ENCODE measurements at places on chromosomes 12 and 14.

GRCh38 chr12:98509063-98509462 is 6.3 kb upstream of the TMPO start:
- no peak for DNase-seq

DNA sequence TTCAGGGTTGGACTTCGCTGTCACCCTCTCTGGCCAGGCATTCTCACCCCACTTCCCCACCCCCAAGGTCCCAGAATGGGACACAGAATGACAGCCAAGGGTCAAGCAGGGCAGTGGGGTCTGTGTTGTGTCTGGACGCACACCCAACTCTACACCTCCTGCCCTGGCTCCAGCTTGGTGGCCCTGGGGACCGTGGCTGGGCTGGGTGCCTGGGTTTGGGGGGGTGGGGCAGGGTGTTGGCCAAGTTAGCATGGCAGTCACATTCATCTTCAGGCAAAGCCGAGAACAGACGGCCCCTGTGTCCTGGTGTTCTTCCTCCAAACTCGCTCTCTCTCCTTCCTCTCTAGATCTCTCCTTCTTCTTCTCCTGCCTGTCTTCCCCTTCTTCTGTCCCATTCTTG is 5.6 kb downstream of the LRP1 start:
- no peak for DNase-seq

GRCh38 chr12:16027002-16027401 is 115.9 kb downstream of the DERA start:
- no peak for DNase-seq

DNA sequence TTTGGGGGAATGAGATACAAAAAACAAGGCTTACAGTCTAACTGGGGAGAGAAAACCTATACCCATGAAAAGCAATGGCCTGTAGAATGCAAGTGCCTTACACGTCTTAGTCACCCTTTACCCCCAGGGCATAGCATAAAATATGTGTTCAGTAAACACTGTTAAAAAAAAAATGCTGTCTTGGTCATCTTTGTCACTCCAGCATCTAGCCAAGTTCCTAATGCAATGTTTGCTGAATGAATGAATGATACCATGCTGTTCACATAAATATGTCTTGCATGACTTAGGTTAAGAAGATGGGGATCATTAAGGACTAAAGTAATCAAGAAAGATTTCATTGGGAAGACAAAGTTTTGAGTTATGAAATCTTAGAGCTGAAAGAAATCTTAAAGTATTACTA is 38.5 kb downstream of the PPP2R5E start:
- DNase-seq: no peak

GRCh38 chr14:96519970-96520369 is 17.8 kb downstream of the PAPOLA start:
- DNase-seq: no peak

GRCh38 chr12:50580436-50580835 is 75.7 kb downstream of the DIP2B start:
- DNase-seq: no peak

DNA sequence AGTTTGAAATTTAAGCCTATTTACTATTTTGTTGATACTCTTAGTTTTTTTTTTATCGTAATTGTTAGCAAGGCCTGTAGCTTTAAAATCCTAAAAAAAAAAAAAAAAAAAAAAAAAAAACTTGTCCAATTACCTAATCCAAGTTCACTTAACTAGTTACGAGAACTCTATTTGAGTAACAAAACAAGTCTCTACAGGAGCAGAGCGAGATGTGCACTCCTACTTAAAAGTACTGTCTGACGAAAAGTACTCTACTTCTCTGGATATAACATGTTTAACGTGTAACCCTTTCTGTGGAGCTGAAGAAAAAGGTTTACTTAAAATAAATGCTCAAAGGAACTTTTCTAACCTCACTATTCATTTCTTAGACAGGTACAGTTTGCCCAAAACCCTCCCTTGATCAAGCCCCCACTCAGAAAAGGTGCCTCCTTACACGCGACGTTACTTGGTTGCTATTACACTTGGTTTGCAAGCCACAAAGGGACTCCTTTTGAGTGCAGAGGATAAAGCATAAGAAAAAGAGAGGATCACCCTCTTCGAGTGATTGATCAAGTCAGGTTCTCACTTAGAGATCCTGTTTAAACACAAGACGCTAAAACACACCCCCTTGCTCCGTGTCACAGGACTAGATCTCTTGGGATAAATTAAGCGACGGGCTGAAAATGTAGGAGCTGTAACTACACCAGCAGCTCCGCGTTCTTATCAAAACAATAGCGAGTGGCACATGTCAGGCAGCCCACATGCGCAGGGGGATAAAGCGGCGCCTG is 2.2 kb downstream of the BAZ1A start:
- DNase-seq: peak; percentile 38

DNA sequence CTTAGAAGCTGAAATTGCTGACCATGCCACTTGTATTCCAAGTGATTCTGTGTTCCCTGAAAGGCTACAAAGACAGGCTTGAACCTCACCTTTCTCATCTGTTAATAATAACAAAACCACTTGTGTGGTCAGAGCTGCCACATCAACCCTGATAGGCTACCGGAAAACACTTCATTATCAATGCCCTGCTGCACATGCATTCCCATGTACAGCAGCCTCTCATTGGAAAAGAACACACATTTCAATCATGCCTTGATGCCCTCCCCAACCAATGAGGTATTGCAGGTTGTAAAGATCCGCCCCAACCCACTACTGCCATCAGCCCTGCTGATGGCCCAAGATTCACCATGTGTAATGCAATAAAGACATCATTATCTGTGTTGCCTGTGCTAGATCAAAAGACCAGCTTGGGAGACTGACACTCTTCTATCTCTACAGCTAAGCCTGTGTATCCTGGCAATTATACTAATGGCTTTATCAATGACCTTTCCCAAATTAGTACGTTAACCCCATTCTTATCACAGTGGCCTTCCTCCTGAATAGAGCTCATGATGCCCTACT is 2.8 kb downstream of the GPR19 start:
- no peak for DNase-seq

DNA sequence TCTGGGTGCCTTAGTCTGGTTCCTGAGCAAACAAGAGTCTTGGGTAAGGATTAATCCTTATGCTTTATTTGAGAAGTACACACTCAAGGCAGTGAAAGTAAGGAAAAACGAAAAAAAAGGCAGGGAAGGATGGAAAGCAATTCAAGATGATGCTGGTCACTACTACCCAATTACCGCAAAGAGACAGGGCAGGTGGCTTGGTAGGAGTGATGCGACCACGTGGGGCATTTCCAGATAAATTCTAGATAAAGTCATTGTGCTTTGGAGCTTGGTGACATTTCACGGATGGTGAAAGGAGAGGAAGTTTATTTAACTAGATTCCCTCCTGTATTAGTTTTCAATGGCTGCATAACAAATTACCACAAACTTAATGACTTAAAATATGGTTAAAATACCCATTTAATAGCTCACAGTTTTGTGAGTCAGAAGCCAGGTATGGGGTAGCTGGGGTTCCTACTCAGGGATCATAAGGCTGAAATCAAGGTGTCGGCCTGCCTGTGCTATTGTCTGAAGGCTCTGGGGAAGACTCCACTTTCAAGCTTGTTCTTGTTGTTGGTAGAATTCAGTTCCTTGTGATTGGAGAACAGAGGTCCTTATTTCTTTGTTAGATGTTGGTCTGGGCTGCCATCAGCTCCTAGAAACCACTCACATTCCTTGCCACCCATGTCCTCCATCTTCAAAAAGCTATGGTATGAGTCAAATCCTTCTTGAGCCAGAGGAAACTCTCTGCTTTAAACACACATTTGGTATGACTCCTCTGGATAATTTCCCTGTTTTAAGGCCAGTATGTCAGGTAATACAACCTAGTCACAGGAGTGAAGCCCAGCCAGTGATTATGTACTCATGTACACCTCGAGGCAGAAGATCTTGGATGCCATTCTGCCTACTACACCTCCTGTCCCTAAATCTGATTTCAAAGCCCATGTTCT is 5.6 kb upstream of the HMGA2 start:
- no peak for DNase-seq

DNA sequence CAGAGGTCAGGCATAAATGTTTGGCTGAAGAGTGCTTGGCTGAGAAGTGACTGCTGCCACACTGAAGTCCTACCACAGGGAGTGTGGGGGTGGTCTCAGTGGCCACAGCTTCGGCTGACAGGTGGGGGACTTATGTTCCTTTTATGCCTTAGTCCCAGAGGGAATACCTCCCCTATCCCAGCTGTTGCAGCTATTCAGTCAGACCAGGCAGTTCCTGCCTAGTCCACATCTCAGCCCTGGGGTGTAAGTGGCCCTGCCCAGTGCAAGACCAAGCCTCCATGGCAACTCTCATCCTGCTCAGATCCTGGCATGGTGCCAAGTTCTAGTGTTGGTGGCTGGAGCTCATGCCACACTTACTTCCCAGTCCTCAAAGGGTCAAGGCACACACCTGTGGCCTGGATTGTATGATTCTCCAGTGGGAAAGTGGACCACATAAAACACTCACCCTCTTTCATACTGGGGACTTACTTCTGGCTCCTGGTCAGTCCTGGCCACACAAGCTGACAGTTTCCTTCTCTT is 161.3 kb upstream of the CAND1 start:
- DNase-seq: no peak

- no peak for DNase-seq
Measured at GRCh38 chr14:96380735-96381134, 11.2 kb upstream of the AK7 start.
